Vagina (tissue), 2 donors: ENCODE measurements at places on chromosomes 3 and 15.

DNA sequence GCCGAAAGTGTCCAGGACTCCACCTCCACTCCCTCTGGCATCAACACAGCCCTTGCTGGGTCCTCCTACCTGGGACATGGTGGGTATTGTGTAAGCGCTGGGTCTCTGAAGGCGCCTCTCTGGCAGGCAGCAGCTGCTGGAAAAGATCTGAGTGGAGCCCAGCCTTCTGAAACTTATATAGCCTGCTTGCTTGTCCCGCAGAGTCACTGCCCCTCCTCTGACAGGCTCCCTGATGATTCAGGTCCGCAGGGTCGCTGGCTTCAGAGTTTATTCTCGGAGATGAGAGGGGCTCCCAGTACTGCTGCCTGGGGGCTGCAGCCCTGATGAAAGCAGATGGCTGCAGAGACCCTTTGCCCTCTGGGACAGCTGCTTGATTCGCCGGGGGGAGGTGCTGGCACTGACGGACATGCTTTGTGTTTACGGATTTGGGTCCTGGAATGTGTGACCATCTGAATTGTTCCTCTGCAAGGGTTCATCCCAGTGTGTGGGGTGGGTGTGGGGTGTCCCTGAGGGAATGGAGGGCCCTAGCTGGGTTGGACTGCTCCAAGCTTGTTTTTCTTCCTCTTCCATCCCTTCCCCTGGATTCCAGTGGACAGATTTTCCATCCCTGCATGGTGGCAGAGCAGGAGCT lies at the start of gene MUSTN1:
Gene MUSTN1 (minus strand): TSS at position 149 of the 631 bp plus-strand sequence. CDS start 71 bp downstream, at position 78.
- DNase-seq, result no peak

GRCh38 chr3:197454014-197454413 lies 101.8 kb downstream of the BDH1 start:
- no peak for DNase-seq

DNA sequence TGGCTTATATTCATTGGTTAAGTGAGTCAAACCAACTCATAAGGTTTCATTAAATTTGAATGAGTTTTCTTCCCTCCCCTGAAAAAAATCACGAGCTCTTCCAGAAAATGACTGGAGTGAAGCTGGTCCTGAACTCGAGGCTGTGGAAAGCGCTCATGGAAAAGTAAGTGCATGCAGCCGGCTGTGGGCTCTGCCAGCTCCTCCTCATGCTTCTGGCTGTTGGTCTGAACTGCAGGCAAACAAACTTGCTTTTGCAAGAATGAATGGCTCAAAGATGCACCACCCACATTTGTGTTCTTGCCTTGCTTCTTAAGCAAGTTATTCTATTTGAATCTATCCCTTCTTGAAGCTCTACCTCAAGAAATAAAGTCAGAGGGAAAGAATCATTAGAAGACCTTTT lies 6.2 kb downstream of the ETV5 start:
- DNase-seq, result no peak

DNA sequence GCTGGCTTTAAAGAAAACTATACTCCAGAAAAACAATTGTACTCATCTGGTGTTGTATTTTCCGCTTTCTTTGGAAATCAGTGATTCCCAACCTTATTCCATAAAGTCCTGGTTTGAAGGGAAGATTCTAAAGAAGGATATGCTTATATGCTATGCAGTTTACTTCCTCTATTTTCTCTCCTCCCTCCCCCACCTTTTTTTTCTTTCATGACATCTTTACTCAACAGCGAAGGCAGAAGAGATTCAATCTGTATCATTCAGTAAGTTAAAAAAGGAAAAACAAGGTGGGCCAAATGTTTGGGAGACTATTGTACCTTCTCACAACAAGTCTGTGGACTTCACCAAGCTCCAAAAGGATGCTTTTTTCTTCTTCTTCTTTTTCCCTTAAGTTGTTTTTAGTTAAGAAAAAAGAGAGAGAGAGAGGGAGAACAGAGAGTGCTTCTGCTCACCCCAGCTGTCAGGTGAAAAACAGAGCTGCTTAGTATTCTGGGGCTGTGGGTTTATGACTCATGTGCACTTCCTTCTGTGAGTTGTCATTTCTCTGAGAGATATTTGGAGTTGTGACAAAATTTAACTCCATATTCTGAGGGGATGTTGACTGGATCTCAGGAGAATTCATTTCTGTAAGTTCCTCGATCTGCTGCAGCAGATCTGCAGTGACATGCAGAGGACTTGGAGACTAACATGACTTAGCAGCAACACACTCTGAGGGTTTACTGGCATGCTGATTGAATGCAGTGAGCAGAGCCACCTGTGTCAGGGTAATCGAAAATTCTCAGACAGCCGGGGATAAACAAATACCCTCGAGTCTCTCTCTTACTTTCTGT lies 70.7 kb downstream of the SSR3 start:
- DNase-seq, result no peak

DNA sequence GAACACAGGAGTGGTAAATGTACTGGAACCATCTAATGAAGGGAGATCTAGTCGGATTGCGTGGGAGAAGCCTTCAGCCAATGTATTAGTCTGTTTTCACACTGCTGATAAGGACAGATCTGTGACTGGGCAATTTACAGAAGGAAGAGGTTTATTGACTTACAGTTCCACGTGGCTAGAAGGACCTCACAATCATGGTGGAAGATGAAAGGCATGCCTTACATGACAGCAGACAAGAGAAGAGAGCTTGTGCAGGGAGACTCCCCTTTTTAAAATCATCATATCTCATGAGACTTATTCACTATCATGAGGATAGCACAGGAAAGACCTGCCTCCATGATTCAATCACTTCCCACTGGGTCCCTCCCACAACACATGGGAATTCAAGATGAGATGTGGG lies 17.0 kb downstream of the HRG start:
- DNase-seq, result no peak

DNA sequence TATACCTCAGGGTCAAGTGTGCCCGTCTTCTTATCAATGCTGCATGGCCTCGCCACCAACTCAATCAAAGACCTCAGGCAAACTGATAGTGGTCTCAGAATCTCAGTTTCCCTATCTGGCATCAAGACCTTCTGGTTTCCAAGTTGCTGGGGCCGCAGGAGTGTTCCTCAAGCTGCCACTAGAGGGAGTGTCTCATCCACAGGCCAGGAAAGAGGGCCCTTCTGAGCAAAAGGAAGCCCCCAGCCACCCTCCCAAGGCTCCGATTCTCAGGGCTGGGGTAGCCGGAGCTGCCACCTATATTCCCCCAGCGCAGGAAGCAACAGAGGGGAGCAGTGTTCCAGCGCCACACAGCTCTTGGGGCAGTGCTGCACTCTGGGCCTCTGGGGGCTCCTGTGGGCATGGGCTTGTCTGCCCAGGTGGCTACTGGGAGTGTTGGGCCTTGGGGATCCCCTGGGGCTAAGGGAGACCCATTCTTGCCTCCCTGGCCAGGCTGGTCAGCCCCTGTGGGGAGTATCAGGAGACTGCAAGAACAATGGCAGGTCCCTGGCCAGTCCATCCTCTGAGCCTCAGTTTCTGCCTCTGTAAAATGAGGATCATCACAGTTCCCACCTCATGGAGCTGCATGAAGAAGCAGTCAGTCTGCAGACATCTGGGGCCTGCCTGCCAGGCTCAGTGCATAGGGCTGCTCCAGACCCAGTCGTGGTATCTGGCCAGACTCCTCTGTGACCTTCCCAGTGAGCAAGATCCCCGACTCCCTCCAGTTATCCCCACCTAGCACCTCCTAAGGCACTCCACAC lies 23.4 kb upstream of the SEC13 start:
- no peak for DNase-seq

DNA sequence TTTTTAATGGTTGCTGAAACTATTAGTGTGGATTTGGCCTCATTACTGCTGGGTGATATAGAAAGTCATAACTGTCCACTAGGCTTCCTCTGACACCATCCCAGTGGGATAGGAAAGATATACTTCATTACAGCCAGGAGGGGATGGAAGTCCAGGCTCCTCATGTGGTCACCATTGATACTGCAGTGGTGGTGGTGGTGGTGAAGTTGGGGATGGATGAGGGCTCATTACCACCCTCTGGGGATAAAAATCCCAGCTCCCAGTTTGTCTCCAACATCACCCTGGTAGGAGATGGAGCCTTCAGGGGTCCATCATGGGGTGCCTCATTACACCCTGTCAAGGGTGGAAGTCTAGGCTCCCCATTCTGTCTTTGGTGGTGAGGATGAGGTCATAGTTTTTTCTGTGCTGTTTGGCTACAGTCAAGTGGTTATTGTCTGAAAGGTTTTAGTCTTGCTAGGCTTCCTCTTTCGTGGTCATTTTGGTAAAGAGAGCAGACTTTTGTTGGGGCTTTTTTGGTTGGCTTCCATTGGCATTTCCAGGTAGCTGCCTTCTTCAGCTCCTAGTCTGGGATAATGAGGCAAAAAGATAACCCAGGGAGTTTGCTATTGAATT lies 30.1 kb upstream of the FILIP1L start:
- DNase-seq, result no peak

GRCh38 chr15:46126581-46126980 lies 491.8 kb downstream of the SQOR start:
- no peak for DNase-seq

- no peak for DNase-seq
Observed at GRCh38 chr15:55151631-55152030, 45.1 kb downstream of the RSL24D1 start.

DNA sequence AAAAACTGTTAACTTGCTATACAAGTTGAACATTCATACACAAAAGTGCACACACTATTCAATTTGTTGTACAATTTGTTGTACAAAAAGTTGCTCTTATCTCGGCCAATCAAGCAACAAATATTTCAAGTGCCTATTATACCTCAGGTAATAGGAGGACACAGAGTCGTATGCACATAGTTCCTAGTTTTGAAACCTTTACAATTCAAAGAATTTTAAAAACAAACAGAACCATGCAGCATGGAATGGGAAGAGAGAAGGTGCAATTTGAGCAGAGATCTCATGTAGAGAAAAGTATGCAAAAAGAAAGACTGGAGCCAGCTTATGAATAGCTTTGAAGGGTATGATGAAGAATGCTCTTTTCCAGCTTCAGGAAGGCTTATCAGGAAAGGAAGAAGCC lies 46.5 kb upstream of the ARPP19 start:
- DNase-seq, result no peak

GRCh38 chr15:75335313-75335704 lies 554 bp upstream of the COMMD4 start:
- no peak for DNase-seq

DNA sequence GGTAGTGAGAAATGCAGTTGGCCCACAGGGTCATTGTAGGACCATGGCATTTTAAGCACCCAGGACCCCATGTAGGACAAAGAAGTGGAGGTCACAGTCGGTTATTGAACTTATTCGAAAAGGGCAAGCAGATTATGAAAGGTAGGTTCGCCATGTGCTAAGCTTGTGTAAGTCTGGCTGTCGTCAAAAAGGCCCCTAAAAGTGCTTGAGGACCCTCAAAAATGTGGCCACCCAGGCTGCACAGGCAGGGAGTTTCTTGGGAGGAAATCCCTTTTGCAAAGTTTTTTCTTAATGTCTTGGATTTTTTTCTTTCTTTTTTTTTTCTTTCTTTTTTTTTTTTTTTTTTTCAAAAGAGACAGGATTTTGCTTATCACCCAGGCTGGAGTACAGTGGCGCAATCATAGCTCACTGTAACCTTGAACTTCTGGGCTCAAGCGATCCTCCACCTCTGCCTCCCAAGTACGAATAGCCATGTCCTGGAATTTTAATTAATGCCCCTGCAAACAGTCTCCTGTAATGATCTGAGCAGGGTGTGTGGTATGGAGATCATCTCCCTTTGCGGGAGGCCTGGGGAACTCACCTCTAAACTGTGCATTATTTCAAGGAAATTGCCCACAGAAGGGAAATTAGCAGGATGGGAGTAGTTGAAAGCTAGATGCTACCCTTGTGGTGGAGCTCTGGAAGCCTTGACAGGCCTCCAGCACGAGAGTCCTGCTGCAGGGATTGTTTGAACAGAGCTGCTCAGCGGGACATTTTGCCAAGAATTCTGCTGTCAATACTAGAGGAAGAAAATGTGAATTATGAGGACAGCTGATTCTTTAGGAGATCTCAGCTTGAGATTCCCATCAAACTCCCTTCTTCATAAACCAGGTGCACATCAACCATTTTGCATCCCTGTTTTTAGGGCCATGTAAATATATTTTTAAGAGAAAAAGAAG lies 28.4 kb downstream of the THSD4 start:
- DNase-seq, result no peak

DNA sequence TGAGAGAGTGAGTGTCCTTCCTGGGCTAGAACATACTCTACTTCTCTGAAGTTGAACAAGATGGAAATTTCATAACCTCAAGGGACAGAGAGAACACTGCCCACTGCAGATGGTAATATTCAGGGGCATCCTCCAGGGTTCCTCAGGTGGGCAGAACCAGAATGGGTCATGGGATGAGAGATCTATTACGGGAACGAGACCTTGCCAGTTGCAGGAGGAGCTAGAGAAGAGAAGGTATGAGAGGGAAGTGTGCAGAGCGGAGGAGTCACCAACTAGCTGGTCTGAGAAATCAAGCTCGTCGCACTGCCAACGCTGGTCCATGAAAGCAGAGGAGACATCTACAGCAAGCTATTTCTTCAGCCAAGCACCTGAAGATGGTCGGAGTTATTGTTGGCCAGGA lies 184.7 kb downstream of the TJP1 start:
- no peak for DNase-seq
